ENCODE measurements at places on chromosomes 1 and 21. TPM values are rescaled to one million over a fixed set of nuclear protein-coding genes. Genes with fewer than 3 reads are reported as not detected.
A peak's percentile ranks its signal among the peaks of the same experiment; 100 is the strongest.

DNA sequence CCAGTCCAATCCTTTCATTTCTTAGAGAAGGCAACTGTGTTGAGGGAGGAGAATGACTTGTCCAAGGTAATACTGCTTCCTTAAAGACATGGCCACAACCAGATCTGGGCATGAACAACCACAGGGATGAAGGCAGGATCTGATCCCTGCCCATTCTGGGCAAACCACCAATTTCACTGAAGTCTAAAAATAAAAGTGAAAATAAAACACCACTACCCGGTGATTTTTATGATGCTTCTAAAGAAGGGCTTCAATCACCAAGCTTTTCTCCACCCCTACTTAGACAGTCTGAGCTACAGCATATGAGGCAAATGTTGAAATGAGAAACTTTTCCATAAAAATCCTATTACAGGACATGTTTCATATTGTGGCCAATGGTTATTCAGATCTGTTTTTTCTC lies 133.0 kb downstream of the PTPN14 start:
- no peaks in the 10 kb centered on the region for H3K36me3 ChIP-seq
- H3K4me3 ChIP-seq: no peak overlapping the region
- H3K27ac ChIP-seq: peak overlapping the region; percentile 28
- peaks cover 9% of the 10 kb centered on the region for H3K4me1 ChIP-seq

GRCh38 chr21:42939582-42940413 lies 14.4 kb upstream of the ERVH48-1 start:
- H3K27ac ChIP-seq: peak overlapping the region; percentile 67
- H3K4me3 ChIP-seq: peak overlapping the region; percentile 11
- H3K4me1 ChIP-seq: no peaks in the 10 kb centered on the region
- H3K36me3 ChIP-seq: no peaks in the 10 kb centered on the region
- no peaks in the 10 kb centered on the region for H3K27me3 ChIP-seq

ZSWIM5 gene
- total RNA-seq: 11.0 TPM

GRCh38 chr1:89381618-89382017 lies 17.8 kb downstream of the GBP6 start:
- no peak overlapping the region for H3K27ac ChIP-seq
- no peak for DNase-seq
- H3K36me3 ChIP-seq: no peaks in the 10 kb centered on the region
- no peaks in the 10 kb centered on the region for H3K4me1 ChIP-seq

- no peak overlapping the region for H3K27ac ChIP-seq
- no peak for DNase-seq
- H3K4me1 ChIP-seq: peaks cover 12% of the 10 kb centered on the region
- H3K36me3 ChIP-seq: no peaks in the 10 kb centered on the region
Observed at GRCh38 chr1:934991-935750, 11.4 kb downstream of the SAMD11 start.

- H3K4me1 ChIP-seq: no peaks in the 10 kb centered on the region
- DNase-seq: no peak
- H3K4me3 ChIP-seq: no peak overlapping the region
- H3K36me3 ChIP-seq: no peaks in the 10 kb centered on the region
- no peaks in the 10 kb centered on the region for H3K27me3 ChIP-seq
Observed at GRCh38 chr1:104921525-104921924, 1171.8 kb downstream of the AMY1C start.

DNASE2B gene
- total RNA-seq: not detected

LCE3D gene
- not detected for total RNA-seq

ASPM gene
- 0.15 TPM for total RNA-seq

- no peaks in the 10 kb centered on the region for H3K4me1 ChIP-seq
- no peak for DNase-seq
- H3K27ac ChIP-seq: no peak overlapping the region
- H3K36me3 ChIP-seq: no peaks in the 10 kb centered on the region
Observed at GRCh38 chr1:19080721-19081120, 124.2 kb upstream of the IFFO2 start.

REN gene
- 3.7 TPM for total RNA-seq

PLPPR5 gene
- not detected for total RNA-seq

TACSTD2 gene
- total RNA-seq: 132 TPM

DNA sequence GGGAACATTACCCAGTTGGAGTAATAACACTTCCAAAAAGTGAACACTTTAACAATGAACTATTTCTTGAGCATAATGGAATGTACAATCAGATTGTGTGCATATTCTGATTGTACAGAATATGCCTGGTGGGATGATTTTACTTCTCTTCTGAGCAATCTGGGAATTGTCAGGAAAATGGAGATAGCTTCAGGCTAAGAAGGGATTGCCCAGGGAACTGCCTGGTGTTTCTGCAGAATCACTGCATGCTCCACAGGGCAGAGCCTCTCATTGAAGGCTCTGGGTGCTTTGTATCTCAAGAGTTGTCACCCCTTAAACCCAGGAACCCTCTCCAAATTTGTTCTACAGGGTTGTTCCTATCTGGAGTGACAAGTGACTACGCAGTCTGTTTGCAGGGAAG lies 51.2 kb downstream of the UTP25 start:
- H3K4me3 ChIP-seq: no peak overlapping the region
- no peak for DNase-seq
- H3K27me3 ChIP-seq: no peaks in the 10 kb centered on the region
- no peak overlapping the region for H3K27ac ChIP-seq
- H3K36me3 ChIP-seq: no peaks in the 10 kb centered on the region

Measured in ovary (tissue), 10 donors.